ENCODE measurements at places on chromosomes 6 and 20.

GRCh38 chr6:154954347-154954746, 40.8 kb upstream of the TIAM2 start:
- DNase-seq, result no peak

- DNase-seq, result no peak
Observed at GRCh38 chr6:4856785-4857184, 80.6 kb downstream of the CDYL start.

- DNase-seq, result no peak
Observed at GRCh38 chr6:36343109-36343680, 6.5 kb upstream of the BNIP5 start.

DNA sequence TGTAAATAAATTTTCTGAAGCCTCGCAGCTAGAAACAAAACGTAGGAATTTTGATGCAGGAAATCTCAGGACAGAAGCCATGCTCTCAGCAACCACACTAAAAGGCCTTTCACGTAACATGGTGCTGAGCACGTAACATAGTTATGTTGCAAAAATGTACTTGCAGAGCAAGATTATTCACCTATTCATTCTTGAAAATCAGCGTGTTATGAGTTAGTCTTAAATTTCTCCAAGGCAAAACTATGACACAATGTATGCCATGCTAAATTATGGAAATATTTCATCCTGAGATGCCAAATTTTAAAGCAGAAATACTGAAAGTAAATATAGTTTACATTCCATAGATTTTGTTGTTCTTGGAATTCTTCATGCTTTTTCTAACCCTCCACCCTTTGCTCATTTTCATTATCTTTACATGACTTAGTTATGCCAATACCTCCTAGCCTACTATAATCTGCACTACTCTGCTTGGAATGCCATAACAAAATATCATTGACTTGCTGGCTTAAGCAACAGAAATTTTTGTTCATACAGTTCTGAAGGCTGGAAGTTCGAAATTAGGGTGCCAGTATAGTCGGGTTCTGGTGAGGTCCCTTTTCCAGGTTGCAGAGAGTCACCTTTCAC, 179.8 kb upstream of the BMP5 start:
- DNase-seq, result no peak

GRCh38 chr20:6295867-6296256, 173.0 kb upstream of the FERMT1 start:
- no peak for DNase-seq

GRCh38 chr20:50367104-50367674, 143.0 kb upstream of the PTPN1 start:
- no peak for DNase-seq

DNA sequence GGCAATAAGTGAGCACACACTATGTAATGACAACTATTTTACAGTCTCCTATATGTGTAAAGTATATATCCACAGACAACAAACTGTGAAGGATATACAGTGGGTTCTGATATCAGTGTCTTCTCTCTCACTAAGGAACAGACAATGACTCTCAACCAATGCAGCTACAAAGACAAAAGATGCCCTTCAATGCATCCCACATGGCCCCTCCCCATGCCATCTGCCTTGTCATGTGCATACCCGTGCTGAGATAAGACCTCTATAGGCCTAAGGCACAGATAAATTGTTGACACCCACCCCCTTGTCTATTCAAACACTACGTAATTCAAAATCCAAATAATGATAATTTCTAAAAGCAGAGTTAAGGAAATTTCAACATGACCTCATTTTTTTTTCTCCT, 1123.5 kb upstream of the MAP3K7 start:
- DNase-seq, result no peak

DNA sequence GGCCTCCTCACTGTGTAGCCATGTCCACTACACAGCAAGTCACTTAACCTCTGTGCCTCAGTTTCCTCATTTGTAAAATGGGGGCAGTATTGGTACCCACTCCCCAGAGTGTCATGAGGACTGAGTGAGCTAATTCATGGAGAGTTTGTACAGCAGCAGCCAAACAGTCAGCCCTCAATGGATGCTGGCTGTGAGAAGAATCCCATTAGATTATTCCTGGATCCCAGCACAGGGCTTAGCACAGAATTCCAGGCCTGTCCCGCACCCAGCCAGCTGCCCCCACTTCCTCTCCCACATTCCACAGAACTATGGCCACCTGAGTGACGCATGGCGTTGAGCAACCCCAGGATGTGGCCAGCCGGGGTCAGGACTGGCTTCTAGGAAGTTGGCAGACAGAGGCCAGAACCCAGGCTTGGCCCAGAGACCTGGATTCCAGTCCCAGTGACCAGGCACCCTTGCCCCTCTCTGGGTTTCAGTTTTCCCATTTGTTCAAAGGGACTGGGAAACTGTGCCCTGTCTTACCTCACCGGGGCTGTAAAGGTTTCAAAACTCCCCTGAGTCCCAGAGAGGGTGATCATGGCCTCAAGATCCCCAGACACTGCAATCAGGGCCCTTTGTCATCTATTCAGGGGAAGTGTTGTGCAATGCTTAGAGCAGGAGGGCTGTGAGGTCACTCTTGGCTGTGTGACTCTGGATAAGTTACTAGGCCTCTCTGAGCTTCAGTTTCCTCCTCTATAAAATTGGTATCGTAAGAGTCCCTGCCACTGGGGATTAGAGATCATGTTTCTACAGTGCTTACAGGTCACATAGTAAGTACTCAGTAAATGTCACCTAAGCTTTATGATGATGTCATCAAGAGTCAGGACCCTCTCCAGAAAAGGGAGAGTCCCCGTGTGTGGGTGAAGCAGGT, 3.0 kb upstream of the TGM2 start:
- no peak for DNase-seq

- DNase-seq, result no peak
Observed at GRCh38 chr6:145289573-145289972, 445.7 kb downstream of the EPM2A start.

GRCh38 chr6:79158856-79159516, 75.5 kb downstream of the HMGN3 start:
- DNase-seq, result no peak

GRCh38 chr6:106981926-106982325, 7.4 kb upstream of the CD24 start:
- DNase-seq, result no peak

GRCh38 chr6:116365743-116366142, 5.0 kb upstream of the DSE start:
- DNase-seq, result no peak

DNA sequence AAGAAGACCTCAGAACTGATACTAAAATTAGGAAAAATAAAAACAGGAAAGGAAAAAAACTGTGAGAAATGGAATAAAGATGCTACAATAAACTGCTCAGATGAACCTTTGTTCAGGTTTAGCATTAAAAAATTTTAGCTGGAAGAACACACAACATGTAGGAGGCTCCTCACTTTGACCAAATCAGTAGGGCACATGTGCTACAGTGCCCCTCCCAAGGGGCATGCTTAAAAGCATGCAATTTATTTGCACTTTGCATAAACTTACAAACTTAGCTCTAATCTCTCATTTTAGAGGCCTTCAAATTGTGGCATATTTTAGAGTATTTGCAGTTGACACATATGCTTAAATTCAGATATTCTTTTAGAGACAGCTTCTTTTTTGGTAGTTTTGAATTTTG, 570.2 kb downstream of the UTRN start:
- no peak for DNase-seq

GRCh38 chr6:52155791-52156576, 30.2 kb upstream of the IL17A start:
- DNase-seq, result no peak

DNA sequence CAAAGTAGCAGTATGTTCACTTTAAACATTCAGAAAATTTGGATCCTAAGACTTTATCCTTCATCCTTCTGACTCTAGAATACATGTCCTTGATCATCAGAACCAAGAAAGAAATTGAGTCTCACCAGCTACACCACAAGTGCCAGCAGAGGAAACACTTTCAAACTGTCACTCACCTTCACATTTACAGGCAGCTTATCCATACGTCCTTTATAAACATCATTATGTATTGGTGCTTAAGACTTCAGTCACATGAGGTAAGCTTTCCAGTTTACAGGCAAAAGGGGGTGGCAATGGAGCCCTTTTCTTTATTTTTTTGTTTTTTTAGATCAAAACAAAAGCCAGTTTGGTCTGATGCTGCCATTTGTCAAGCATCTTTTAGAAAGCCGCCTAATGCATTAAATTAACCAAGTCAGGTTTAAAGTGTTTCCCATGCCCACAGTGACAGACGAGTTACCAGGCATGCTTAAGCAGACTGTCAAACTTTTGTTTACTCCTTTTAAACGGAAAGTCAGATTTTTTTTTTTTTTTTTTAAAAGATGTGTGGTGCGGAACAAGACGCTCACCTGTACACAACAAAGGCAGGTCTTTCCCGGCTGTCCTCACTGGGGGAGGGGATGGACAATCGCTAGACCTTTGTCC, 952 bp upstream of the BRPF3 start:
- DNase-seq, result no peak

- no peak for DNase-seq
Observed at GRCh38 chr6:125810445-125810844, 19.7 kb downstream of the NCOA7 start.

GRCh38 chr6:54800050-54800600, 46.4 kb upstream of the FAM83B start:
- DNase-seq, result no peak

GRCh38 chr6:73043446-73043845, 181.8 kb downstream of the KHDC1L start:
- DNase-seq, result no peak

- no peak for DNase-seq
Observed at GRCh38 chr6:168641446-168641845, 200.5 kb downstream of the SMOC2 start.

GRCh38 chr6:150765067-150765764, 100.3 kb upstream of the MTHFD1L start:
- no peak for DNase-seq

GRCh38 chr6:12950976-12951375, 234.4 kb downstream of the PHACTR1 start:
- DNase-seq, result no peak

- no peak for DNase-seq
Observed at GRCh38 chr6:5498579-5498899, 237.2 kb downstream of the FARS2 start.

DNA sequence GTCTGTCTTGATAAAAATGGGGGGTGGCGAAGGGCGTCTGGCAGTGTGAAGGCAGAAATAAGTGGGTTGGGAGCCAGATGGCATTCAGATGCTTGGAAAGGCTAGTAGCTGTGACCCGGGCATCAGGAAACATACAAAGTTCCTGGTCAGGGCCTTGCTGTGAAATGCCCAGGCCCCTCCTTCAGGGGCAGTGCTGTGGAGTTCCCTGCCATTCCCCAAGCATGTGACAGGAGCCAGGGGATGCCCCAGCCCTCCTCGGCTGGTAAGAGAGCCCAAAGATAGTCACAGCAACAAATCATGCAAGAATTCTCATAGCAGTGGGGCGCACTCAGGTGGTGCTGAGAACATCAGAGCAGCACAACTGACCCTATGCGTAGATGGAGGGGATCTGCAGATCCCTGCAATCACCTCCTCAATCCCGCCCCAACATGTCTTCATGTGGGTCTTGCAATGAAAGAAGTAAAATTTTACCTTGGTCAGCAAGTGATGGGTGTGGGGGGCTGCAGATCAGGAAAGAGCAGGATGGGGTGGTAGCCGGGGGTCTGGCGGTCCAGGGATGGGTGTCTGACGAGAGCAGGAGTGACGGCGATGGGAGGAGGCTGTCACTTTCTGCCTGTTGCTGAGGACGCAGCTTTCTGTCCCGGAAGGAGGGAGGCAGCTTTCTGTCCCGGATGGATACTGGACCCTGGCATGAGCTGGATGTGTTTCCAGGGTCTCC, 39.5 kb downstream of the SLC22A1 start:
- no peak for DNase-seq

GRCh38 chr20:63027922-63028389, 21.2 kb upstream of the BHLHE23 start:
- no peak for DNase-seq

DNA sequence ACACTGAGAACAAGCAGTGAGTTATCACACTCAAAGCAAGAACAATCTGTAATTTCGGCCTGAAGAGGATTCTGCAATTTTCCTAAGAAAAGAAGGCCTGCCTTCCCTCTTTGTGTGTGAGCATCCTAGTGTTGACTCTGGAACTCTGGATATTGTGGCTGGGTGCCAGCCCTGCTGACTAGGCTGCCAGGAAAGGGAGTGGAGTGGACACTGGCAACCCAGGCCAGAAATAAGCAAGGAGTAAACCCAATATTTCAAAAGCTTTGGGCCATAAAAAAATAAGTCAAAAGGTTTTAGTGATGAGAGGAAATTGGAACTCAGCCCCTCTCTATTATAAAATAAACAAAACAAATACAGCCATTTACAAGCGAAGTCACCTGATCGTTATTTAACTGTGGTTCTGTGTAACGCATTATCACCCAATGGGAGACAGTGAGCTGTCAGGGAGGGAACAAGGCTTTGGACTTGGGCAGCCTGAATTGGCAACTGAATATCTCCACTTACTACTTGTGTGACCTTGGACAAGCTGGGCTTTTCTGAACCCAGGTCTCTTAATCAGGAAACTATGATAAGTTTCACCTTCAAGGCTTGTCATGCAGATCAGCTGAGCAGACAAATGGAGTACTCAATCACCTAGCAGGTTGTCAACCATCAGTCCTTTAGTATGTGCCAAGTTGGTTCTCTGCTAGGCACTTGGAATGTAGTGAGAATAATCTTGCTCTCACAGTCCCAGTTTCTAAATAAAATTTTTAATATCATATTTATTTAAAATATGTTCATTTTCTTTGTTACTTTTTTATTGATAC, 196.2 kb downstream of the PAX1 start:
- no peak for DNase-seq

DNA sequence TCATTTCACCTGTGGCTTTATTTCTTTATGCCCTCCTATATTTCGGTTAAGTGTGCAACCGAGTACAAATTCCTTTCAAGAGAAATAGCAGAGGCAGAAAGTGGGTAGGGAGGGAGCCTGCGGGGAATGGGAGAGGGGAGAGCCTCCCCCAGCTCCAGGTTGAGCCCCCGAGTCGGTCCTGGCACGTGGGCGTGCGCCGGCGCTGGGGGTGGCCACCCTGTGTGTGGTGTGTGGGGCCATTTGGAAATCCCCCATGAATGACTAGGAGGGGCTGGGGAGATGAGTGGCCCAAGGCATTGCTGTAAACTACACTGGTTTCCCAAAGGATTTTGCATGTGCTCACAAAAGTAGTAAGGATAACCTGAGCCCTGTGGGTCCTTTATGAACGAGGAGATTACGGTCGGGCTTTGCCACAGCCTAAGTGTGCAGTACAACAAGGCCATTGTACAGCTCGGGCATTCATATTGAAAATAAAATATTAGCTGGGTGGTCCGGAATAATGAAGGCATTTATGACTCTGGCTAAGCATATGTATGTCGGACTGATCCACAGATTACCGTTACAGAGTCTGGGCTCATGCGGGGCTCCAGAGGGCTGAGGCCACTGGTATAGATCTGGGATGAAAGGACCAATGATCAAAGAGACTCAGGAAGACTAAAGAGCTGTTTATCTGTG, 84.5 kb upstream of the RALGAPA2 start:
- DNase-seq, result no peak

DNA sequence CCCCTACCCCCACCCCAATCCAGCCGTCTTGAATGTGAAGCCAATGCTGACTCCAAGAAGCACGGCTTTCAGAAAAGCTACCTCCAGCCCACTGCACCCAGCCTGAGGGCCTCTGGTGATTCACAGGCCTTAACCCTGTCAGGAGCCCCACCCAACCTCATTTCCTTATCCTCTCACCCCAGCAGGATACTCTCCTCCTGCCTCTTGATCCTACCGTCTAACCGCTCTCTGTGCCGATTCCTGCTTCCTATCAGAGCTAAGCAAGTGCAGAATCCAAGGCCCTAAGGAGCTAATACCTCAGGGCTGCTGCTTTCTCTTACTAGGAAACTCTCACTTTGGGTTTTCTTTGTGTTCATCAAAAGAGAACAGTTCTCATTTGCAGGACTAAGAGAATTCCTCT, 47.2 kb downstream of the TRERF1 start:
- DNase-seq, result peak; percentile 82

Data from HCT116 (cell line).